Putamen (tissue), 1 donor: ENCODE measurements at places on chromosomes 2 and 18.

DNA sequence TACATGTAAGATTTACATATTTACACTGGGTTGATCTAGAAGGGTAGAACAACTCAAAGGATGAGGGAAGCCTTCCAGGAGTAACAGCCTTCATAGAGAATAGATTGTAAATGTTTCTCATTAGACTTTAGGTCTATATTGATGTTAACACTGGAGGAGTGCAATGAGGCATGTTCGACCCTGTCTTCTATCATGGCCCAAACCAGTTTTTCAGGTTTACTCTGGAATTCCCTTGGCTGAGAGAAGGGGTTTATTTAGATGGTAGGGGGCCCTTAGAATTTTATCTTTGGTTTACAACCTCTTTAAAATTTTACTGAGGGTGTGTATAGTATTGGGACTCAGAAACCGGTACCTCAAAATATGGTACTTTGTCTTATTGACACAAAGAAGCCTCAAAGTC, 634.9 kb upstream of the PIK3C3 start:
- DNase-seq, result no peak

DNA sequence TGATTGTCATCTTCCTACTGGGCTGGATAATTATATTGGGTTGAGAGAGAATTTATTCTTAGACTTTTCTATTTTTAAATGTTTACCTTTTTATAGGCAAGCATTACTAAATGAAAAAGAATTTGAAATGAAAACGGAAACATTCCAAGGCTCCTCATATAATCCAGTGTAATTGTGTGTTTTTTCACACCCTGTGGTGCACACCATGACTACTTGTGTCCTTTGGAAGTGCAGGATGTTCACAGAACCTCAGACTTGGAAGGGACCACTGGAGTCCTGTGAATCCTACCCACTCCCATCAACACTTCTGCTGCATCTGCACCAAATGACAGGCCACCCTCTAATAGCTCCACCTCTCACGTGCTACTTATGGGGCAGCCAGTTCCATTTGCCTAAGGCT, 48.0 kb downstream of the NAT8 start:
- no peak for DNase-seq

DNA sequence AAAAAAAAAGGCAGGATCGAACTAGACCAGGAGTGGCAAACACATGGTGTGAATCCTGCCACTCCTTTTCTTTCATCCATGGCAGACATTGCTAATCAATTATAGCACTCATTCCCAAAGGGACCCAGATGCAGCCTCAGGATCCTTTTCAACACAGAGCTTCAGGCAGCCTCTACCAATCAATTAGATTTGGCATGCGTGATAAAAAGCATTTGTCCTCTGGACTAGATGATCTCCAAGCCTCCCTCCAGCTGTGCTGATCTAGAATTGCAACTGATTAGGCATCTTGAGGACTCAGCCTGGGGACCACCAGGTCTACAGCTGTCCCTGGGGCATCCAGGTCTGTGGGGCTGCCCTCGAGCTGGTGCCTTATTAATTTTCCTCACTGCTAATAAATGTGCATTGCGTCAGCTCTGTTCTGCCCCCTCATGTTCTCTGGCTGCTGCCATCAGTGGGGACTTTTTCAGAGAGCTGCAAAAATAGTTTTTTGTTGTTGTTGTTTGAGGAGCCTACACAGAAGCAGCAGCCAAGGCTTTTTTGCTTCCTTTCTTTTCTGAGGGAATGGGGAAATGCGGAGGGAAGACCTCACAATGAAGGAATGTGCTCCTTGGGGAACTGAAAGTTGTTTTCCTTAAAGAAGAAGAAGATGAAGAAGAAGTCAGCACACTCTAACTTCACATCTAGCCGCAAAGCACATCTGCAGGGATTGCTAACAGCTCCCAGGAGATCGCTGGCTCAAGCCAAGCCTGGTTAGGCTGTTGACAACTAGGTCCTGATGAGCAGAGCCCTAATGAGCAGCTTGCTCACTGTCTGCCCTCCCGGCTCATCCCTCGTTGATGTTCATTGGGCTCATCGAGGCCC, 8.8 kb upstream of the ATOH8 start:
- DNase-seq, result peak; percentile 75

DNA sequence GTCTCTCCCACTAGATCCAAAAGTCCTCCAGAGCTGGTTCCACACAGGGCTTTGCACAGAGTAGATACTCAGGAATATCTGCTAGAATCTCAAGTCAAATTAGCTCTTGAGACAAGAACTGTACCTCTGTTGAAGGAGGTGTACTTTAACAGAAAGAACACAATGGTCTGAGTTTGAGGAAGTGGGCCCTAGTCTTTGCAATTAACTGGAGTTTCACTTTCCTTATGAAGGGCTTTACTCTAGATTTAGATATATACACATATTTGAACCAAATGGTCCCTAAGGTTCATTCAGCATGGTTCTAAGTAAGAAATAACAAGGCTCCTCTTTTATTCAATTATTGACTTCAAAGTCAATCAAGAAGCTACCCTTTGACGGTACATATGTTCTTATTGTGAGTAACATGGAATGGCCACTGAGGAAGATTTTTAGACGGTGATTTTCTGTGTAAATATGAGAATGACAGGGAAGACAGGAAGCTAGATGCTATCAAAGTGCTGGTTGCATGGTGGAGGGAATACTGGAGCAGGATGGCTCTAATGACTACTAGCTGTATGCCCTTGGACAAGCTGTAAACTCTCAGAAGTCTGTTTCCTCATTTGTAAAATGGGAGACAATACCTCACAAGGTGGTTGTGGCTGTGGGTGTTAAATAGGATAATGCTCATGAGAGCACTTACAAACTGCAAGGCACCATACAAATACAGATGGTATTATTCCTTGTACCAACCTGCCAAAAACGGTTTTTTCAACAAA, 73.5 kb upstream of the SERTAD2 start:
- DNase-seq, result no peak

- DNase-seq, result no peak
Measured at GRCh38 chr2:85907671-85908157, 18.9 kb upstream of the ST3GAL5 start.

GRCh38 chr2:10406016-10406415, 42.1 kb downstream of the ODC1 start:
- no peak for DNase-seq

- DNase-seq, result no peak
Measured at GRCh38 chr18:65363011-65363410, 387.8 kb upstream of the CDH7 start.

DNA sequence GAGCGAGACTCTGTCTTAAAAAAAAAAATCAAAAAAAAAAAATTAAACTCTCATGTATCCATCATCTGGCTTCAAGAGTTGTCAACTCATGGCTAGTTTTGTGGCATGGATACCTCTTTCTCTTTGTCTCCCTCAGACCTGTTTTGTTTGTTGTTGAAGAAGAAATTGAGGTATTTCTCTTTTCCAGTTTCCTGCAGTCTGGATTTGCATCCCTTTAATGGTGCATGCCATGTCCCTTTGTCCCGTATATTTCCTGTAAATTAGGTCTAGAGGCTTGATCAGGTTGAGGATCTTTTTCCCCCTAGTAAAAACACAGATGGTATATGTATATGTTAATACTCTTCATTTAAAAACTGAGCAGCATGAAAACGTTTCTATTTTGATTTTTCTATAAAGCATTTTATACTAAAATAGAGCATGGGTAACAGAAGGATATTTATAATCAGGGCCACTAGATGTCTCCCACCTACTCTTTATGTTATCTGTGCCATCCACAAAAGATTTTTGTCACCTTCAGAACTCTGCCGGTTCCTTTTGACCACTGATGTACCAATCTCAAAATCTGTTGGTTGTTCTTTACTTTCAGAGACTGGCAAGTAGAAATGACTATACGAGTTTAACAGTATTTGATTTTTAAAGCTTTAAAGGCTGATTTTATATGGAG, 80.1 kb downstream of the GALNT1 start:
- DNase-seq, result no peak

GRCh38 chr2:225366731-225367130, 32.8 kb upstream of the NYAP2 start:
- no peak for DNase-seq

DNA sequence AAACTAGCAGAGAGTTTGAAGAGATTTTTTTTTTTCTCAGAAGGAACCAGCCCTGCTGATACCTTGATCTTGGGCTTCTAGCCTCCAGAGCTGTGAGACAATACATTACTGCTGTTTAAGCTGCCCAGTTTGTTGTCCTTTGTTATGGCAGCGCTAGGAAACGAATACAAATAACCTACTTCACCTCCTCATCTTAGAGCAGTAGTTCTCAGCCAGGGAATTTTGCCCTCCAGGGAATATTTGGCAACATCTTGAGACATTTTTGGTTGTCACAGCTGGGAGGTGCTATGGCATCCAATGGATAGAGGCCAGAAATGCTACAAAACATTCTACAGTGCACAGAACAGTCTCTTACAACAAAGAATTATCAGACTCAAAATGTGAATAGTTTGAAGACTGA, 43.9 kb upstream of the BCL11A start:
- DNase-seq, result no peak

DNA sequence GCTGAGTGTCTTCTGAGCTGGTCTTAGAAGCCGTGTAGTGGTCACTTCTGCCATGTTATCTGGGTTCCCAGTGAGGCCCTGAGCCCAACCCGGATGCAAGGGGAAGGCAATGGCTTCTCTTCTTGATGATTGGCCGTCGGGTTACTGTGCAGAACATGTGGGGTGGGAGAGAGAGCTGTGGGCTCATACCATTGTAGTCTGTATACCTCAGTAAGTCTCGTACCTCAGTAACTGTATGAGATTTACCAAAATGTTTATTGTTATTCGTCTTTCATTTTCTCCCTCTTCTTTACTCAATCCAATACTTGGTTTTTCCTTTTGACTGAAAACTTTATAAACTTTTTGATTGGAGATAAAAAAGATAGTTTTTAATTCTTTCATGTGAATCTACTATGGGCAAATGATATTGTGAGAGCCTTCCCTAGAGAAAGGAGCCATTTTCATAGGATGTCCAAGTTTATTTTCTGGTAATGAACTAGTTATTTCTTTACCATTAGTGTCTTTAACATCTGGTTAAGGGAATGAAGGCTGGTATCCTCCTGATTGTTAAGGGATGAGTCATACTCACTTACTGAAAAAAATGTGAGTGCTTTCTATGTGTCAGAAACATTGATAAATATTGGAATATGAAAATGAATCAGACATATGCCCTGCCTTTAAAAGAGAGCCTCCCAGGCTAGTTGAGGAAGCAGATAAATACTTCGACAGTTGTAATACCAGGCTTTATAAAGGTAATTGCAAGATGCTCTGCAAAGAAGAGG, 129.9 kb downstream of the PRPF40A start:
- DNase-seq, result no peak

GRCh38 chr18:49591775-49592174, 29.9 kb downstream of the LIPG start:
- no peak for DNase-seq

DNA sequence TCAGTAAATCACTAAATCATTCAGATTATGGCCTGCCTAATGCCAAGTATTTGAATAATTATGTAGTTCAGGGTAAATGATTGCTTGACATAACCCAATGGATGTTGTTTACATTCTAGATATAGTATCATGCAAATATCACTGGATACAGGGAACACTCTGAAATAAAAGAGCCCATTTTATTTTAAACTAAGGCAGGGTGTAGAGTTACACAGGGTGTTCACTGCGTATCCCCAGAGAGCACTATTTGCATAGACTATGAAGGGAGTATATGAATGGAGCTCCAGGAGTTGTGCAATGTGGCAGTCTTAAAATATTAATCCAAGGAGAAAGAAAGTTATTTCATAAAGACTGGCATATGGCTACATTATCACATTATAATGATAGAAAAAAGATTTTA, 701.1 kb upstream of the KLHL29 start:
- no peak for DNase-seq

DNA sequence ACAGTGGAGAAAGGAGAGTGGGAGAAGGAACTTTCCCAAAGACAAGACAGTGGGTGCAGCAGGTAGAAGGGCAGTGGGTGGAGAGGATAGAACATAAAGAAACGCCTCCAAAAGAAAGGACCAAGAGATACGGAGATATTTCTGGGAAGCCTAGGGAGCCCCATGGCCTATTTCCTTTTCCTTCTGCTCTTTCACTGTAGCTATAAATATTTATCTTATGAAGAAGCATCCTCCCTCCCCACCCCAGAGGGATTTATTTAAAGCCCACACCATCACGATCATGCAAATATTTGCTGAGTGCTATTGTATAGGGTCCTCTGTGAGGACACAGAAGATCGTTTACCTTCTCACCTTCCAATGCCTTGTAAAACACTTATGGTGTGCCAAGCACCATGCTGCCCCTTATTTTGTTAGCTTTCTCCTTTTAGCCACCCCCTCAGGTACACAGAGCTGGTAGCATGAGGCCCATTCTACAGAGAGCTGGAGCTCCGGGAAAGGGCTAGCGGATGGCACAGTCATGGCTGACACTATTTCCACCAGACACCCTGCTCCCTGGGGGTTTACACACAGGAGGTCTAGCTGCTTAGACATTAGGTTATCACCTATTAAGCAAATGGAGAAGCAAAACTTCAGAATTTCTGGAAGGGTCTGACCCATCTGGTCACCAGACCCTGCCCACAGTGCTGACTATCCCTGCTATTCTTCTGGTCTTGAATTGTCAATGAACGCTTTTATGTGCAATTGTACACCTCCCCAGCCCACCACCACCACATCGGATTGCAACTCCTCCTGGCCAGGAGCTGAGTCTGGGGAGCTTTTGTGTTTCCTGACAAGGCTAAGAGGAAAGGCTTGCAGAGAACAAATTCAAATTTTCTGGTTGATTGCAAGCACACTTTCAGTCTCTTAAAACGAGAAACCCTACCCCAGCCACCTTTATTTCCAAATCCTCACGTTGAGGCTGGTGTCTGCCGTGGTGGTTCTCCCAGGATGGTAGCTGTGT, 91.8 kb upstream of the KLF7 start:
- no peak for DNase-seq

- DNase-seq, result no peak
Measured at GRCh38 chr2:240586919-240587800, 626 bp downstream of the CAPN10 start.

GRCh38 chr2:132980304-132980703, 310.3 kb upstream of the LYPD1 start:
- no peak for DNase-seq

- no peak for DNase-seq
Measured at GRCh38 chr2:224925810-224926100, 116.5 kb downstream of the DOCK10 start.

DNA sequence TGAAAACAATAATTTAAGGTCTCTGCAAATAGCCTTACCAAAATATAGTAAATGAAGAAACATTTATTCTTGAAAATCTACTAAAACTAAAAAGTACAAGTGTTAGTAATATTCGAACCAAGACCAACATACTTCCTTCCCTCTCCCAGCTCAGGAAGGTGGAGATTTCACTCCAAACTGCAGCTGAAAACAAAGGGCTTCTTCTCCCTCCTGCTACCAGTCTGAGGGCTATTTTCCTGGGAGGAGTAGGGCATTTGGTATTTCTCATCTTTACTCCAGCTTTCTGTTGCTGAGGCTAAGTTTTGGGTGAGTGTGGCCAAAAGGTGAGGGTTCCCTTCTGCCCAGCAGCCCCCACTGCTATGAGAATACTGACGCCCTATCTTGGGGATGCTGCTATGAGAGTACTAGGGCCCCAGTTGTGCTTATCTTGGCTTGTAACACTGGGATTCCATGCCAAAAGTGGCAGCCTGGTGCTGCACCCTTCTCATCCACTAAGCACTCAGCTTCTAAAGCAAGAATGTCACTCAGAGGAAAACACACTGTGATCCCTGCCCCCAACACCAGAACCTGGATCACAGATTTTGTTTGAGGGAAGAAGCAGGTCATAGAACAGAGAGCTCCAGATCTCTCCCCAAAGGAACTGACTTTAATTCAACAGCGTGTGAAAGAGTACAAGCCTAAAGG, 130.7 kb upstream of the KLF7 start:
- DNase-seq, result no peak
